ENCODE measurements at places on chromosomes 4 and X. TPM values are rescaled to one million over a fixed set of nuclear protein-coding genes. Genes with fewer than 3 reads are reported as not detected.

Gene FGA
- not detected for total RNA-seq

DNA sequence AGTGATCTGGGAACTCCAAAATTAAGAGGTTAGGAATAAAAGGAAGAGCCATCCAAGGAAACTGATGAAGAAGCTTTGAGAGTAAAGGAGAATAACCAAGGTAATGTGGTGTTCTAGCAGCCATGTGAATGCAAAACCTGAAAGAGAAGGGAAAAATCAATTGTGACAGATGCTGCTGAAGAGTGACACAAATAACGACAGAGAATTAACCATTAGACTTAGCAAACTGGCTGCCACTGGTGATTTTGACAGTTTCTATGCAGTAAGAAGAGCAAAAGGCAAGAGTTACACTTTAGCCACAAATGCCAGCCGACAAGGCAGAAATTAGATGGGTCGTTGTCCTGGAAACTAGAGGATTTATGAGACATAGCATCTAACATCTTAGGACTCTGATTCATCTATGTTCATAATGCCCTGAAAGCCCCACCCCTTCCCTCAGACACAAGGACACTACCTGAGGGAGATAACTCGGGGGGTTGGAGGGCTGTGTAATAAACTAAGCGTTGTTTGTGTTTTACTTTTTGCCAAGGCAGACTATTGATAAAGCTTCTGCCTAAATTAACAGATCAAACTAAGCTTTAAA, 13.0 kb upstream of the TMEM144 start:
- H3K4me1 ChIP-seq = peaks cover 7% of the 10 kb centered on the region
- no peak for DNase-seq
- H3K4me3 ChIP-seq = no peak overlapping the region
- H3K27ac ChIP-seq = no peak overlapping the region

DNA sequence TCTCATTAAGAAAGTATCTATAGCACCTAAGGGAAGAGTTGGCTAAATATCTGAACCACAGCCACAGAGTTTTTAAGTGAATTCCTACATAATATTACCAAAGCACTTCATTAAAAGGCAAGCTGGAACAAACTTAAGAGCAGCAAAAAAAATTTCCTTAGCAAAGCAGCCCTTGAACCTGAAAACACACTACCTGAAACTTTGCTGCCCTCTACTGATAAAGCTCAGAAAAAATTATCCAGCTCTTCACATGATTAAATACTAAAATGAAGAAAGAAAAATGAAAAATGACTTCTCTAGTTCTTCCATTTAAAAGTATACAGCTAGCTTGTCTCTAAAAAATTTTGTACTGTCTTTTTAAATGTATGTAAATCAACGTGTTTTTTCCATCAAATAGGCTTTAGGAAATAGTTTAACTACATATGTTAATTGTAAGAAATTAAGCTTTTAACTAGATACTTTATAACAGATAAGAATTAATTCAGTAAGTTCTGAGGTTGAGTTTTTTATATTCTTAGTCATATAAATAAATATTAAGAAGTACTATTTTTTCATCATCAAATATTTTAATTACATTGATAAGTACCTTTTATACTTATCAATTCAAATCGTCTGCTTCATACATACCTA, 156.1 kb downstream of the STPG2 start:
- H3K4me3 ChIP-seq = no peak overlapping the region
- H3K27me3 ChIP-seq = no peaks in the 10 kb centered on the region
- no peak overlapping the region for H3K27ac ChIP-seq
- H3K36me3 ChIP-seq = no peaks in the 10 kb centered on the region
- no peaks in the 10 kb centered on the region for H3K4me1 ChIP-seq

DNA sequence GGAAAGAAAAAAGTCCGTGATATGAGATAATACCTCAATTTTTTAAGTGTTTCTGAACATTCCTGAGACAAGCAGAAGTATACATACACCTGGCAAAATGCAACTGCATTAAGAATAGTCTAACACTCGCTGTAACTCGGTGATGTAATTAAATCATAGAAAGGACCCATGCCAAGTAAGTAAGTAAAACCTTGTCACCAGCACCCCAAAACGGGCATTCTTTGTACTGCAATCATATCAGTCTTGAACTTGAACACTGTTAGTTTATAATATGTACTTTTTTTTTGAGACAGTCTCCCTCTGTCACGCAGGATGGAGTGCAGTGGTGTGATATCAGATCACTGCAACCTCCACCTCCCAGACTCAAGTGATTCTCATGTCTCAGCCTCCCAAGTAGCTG, 47.4 kb downstream of the SMIM14 start:
- no peaks in the 10 kb centered on the region for H3K27me3 ChIP-seq
- H3K27ac ChIP-seq = no peak overlapping the region
- no peaks in the 10 kb centered on the region for H3K36me3 ChIP-seq
- H3K4me1 ChIP-seq = no peaks in the 10 kb centered on the region
- H3K4me3 ChIP-seq = no peak overlapping the region
- no peak for DNase-seq

DNA sequence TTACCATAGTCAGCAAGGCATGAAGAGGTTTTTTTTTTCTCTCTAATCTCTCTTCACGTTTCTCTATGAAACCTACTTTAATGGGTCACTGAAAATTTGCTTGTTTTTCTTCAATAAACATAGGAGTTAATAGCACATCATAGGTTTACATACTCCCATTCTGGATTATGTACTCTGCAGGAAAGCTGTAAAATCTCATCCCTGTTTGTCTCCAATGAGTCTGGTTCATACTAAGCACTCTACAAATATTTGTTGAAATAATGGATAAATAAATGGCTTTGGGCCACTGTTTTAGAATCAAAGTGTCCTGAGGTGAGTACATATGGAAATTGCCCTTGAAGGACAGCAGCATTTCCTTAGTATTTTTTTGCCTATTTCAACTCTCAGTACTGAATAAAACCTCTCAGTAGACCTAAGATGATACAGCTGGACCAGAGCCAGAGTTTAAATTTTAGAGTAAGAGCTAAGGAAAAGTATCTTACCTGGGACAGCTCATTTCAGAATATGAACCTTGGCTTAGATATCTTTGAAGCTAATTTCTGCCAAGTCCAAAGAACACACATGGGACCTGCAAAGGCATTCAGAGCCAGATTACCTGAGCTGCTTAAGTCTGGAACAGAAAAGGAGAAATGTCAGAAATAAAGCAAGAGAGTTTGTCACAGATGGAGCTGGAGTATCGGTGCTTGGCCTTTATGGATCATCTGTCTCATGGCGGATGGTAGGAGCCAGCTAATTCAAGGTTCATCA, 34.4 kb downstream of the PF4 start:
- H3K27ac ChIP-seq = no peak overlapping the region
- H3K4me1 ChIP-seq = peaks cover 12% of the 10 kb centered on the region
- H3K27me3 ChIP-seq = no peaks in the 10 kb centered on the region
- H3K4me3 ChIP-seq = no peak overlapping the region

DNA sequence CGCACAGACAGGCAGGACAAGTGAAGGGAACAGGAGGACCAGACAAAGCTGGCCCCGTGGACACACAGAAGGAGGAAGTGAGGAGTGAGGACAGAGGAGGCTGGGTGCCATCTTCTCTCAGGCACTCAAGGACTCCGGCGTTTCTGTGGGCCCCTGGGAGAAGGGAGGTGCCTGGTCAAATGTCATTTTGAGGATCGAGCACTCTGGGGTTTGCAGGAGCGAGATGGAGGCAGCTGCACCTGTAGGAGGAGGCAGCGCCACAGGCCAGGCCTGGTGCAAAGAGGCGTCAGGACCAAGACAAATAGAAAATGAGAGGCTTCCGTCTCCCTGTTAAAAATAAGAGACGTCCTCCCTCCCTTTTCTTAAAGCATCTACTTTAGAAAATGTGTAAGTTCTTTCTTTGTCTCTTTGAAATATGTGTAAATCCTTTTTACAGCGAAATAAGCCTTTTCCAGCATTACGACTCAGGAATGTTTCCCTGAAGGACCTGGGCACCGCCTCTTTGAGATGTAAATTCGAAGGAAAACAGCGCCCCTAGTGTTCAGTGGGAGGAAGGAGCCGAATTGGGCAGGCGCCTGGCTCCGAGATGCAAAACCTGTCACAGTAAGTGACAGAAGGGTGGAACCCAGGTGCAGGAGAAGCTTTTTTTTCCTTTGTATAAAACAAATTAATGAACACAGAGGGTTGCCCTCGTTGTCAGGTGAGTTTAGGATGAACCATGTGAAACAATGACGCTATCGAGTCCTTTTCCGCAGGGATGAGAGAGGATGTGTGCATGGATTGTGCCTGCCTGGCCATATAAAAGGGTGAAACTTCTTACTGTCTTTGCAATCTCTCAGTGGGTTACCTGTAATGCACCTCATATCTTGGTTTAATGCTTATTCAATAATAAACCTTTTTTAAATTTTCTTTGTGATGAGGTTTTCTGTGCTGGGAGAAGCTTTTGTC, 1.4 kb upstream of the C4orf50 start:
- no peaks in the 10 kb centered on the region for H3K27me3 ChIP-seq
- no peaks in the 10 kb centered on the region for H3K36me3 ChIP-seq
- no peak overlapping the region for H3K27ac ChIP-seq
- H3K4me3 ChIP-seq = no peak overlapping the region
- no peaks in the 10 kb centered on the region for H3K4me1 ChIP-seq
- no peak for DNase-seq

Gene ITM2A
- total RNA-seq = 89.4 TPM

GRCh38 chrX:132775263-132775823, 183.1 kb downstream of the HS6ST2 start:
- no peak overlapping the region for H3K4me3 ChIP-seq
- H3K4me1 ChIP-seq = no peaks in the 10 kb centered on the region
- no peaks in the 10 kb centered on the region for H3K36me3 ChIP-seq
- no peak overlapping the region for H3K27ac ChIP-seq

Measured in vagina (tissue), 2 donors.